NCI-H187 (cell line): ENCODE measurements at places on chromosomes 2 and 18.

DNA sequence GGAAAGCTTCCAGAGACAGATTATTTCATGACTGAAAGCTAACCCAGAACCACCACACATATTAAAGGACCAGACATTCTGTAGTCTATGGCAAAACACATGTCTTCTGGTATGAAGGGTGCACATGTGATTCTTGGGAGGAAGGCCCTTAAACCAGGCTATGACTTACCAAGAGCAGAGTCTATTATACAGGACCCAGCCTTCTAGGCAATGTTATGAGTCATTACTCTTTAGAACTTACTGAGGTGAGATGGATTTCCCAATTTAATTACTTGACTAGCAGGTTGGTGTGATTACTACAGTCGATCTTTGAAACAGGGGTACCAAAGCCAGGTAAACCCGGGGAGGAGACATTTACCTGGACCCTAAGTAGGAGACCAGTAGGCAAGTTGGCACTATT is 350.8 kb downstream of the TRIB2 start:
- DNase-seq: no peak

GRCh38 chr18:25299426-25300300 is 52.3 kb downstream of the ZNF521 start:
- DNase-seq: no peak

DNA sequence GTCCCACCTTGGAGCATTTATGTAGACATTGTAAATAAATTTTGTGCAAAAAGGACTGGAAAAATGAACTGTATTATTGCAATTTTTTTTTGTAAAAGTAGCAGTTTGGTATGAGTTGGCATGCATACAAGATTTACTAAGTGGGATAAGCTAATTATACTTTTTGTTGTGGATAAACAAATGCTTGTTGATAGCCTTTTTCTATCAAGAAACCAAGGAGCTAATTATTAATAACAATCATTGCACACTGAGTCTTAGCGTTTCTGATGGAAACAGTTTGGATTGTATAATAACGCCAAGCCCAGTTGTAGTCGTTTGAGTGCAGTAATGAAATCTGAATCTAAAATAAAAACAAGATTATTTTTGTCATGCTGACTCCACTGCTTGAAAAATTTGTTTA is 137.5 kb downstream of the MEIS1 start:
- no peak for DNase-seq

DNA sequence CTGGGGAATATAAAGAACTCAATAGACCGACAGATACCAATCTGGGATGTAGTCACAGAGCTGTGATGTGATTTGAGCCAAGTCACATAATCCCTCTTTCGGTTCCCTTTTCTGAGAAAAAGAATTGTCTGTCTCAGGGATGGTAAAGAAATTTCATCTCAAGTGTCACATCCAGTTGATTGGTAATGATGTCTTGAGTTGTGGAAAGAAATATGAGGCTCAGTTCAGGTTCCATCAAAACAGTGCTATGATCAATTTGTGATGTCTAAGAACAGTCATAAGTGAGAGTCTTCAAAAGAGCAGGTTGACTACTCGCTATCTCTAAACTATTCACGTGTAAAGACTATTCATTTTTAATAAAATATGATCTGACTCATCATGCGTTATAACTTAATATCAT is 223.3 kb downstream of the METTL4 start:
- DNase-seq: no peak

GRCh38 chr2:151350579-151351195 is 6.7 kb upstream of the TNFAIP6 start:
- DNase-seq: no peak

DNA sequence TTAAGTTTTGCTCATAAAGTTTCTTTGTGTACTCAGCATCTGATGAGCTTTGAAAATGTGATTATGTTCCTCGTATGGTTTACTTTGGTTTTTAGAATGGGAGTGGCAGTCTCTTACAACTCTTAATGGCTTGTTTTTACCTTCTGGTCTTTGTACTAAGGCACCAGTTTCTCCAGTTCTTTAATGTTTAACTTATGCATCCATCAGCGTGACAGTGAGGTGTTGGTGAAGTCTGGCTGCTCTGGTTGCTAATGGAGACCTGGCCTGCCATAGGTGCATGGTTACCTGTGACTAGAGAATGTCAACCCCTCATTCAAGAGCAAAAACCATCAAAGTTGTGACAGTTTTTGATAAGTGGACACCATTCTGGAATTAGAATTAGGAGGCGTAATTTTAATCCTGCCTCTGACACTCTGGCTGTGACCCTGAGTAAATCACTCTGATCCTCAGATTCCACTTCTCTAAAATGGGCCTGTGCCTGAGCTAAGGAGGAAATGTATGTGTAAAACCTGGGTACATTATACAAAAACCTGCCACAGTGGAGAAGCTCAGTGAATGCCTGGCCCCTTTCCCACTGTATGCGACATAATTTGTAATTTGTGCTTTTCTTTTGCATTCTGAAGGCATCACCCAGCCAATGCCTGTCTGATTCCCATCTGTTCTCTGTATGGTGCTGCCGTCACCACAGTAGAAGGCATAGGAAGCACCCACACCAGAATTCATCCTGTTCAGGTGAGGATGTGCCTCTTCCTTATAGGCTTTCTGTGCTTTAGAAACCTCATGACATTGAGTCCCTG is 11.2 kb downstream of the AOX1 start:
- no peak for DNase-seq

- DNase-seq: no peak
Observed at GRCh38 chr2:3403587-3404334, 24.3 kb downstream of the TRAPPC12 start.

DNA sequence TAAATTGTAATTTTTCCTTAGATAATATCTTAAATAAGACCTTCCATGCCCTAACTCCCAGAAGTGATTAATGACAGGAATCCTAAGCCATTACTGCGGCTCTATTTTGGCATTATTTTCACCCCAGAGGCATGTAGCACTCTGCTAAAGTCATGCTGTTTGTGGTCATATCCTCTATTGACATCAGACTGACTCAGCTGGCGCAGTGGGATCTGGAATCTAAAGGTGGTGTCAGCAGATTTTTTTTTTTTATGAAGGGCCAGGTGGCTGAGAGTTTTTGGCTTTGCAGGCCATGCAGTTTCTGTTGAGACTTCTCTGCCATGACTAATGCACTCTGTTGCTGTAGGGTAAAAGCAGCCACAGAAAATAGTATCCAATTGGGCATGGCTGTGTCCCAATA is 64.1 kb upstream of the ACVR1C start:
- DNase-seq: no peak

DNA sequence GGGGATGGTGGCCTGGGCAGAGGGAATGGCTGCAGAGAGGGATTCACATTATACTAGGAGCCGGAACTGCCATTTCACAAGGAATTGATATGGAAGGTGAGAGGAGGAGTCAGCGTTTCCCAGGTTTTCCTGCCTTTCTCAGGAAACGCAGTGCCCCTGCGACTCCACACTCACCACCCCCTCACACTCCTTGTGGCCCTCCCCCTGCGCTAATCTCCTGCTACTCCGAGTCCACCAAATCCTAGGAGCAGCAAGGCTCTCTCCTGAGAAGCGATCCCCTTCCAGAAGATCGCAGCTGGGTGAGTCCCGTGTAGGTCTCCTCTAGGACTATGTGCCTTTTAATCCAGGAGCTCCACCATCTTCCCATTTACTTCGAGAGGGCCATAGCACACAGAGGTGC is 140.6 kb downstream of the VAPA start:
- DNase-seq: no peak

DNA sequence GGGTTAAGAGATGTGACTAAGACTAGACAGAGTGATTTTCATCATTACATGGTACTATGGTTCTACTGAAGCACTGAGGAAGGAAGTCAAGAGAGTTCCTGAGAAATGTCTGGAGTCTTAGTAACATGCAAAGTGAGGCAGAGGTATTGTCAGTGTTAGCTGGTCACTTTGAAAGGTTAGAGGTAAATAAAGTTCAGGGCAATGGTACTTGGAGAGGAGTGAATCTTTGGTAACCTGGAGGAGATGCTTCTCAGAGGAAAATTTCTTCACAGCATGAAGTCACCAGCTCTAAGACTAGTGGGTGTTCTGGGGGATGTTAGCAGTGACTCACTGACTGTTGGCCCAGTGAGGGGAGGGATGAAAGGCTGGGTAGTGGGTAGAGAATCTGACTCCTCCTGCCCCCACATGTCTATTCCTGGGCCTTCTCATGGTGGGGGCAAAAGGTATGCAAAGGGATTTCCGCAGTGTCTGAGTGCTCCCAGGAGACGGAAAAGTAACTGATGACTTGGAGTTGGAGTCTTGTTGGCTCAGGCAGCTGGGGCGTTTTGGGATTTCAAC is 23.3 kb upstream of the IL1RN start:
- DNase-seq: no peak

- DNase-seq: no peak
Observed at GRCh38 chr2:219912491-219912921, 285.1 kb downstream of the SLC4A3 start.

- no peak for DNase-seq
Observed at GRCh38 chr2:20916604-20917286, 93.8 kb upstream of the LDAH start.

- no peak for DNase-seq
Observed at GRCh38 chr2:104876606-104877570, 23.0 kb downstream of the POU3F3 start.

- no peak for DNase-seq
Observed at GRCh38 chr18:58447402-58448095, 181.3 kb downstream of the ALPK2 start.

DNA sequence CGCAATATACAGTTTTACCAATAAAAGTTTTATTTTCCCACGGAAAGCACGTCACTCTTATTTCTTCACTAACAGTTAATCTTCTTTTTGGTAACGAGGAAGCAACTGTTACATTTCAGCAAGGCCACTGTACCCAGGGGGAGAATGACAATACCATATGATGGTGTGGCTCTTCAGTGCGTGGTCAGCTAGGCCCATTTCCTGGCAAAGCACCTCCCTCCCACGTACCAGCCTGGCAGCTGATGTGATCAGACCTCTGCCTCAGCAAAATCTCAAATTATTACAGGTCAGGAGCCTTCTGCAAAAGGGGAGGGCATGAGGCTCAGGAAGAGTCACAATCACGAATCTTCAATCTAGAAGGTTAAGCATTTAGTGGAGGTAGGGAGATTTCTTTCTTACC is 55.4 kb downstream of the KLF7 start:
- no peak for DNase-seq

GRCh38 chr2:69589973-69590652 is 53.4 kb downstream of the AAK1 start:
- no peak for DNase-seq
